MCF 10A (cell line): ENCODE measurements at places on chromosomes 11 and 22. TPM values are rescaled to one million over a fixed set of nuclear protein-coding genes. Genes with fewer than 3 reads are reported as not detected.

The OR6A2 gene
- 0.17 and 0.28 TPM in 2 replicates for total RNA-seq

The OR6M1 gene
- total RNA-seq: not detected in 2 replicates

The C11orf52 gene
- total RNA-seq: 1.3 and 2.0 TPM in 2 replicates

The RASGRP2 gene
- not detected in 2 replicates for total RNA-seq

The C11orf86 gene
- not detected in 2 replicates for total RNA-seq

The C11orf65 gene
- 1.4 and 1.5 TPM in 2 replicates for total RNA-seq

The PDE2A gene
- 1.9 and 3.3 TPM in 2 replicates for total RNA-seq

The MAPK8IP2 gene
- 1.2 and 2.5 TPM in 2 replicates for total RNA-seq

The HOATZ gene
- not detected in 2 replicates for total RNA-seq

The MS4A6E gene
- not detected in 2 replicates for total RNA-seq

GRCh38 chr11:47869544-47870393 lies 21.6 kb upstream of the NUP160 start:
- no peak for DNase-seq

DNA sequence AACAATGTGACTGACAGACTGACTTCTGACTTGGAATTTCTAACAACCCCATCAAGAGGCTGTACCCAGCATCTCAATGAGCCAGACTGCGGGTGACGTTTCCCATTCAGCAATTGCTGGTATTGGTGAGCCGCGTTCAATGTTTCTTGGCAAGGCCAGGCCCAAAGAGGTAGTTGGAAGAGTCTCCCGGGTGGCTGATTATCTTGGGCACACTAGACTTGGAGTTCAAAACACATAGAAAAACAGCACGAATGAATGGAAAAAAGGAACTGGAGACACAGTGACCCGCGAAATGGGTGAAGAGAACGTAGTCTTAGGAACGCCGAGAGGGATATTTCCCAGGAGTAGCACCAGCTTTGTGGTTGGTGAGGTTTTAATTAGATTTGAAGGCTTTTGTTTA lies 115.7 kb downstream of the RPS6KA4 start:
- DNase-seq: no peak

DNA sequence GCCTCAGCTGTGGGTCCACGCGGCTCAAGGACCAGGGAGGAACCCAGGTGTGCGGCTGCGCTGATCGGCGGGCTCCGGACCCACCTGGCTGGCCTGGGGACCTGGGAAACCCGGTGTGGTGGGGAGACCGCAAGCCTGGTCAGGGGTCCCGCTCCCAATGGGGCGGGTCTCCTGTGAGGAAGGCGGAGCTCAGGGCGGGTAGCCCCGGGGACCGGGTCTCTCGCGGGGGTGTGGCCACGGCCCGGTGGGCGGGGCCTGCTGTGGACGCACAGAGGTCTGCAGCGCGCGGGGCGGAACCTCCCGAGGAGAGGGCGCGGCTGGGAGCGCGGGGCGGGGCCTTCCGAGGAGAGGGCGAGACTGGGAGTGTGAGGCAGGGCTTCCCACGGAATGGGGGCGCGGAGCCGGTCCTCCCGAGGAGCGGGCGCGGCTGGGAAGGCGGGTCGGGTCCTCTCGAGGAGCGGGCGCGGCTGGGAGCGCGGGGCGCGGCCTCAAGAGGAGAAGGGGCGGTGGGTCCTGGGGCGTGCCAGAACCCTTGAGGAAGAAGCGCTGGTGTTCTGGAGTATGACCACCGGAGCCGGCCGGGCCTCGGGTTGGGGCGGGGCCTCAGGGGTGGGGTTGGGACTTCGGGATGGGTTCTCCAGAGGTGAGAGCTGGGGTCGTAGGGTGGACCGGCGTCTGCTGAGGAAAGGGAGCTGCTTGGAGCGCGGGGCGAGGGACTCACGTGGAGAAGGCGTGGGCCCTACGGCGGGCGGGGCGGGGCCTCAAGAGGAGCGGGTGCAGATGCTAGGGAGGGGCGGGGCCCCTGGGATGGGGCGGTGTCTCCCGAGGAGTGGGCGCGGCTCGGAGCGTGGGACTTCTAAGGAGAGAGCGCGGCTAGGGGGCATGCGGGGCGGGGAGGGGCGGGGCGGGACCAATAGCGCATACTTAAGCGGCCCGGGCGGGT lies 20.8 kb downstream of the DGCR6L start:
- peak; percentile 74 for DNase-seq

GRCh38 chr22:44354288-44354687 lies 41.5 kb upstream of the SHISAL1 start:
- DNase-seq: no peak

GRCh38 chr22:35761037-35761436 lies 43.4 kb downstream of the APOL5 start:
- DNase-seq: peak; percentile 36

DNA sequence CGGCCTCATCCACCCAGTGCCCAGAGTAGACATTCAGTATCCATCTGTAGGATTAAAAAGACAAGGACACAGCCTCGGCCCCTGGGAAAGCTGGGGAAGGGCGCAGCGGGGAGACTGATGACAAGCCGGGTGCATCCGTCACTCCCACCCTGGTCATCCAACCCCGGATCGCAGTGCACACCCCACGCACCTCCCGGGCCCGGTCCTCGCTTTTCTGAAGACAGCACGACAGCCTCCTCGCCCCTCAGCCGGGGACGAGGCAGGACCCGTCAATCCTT lies 1.1 kb downstream of the FCHSD2 start:
- no peak for DNase-seq

DNA sequence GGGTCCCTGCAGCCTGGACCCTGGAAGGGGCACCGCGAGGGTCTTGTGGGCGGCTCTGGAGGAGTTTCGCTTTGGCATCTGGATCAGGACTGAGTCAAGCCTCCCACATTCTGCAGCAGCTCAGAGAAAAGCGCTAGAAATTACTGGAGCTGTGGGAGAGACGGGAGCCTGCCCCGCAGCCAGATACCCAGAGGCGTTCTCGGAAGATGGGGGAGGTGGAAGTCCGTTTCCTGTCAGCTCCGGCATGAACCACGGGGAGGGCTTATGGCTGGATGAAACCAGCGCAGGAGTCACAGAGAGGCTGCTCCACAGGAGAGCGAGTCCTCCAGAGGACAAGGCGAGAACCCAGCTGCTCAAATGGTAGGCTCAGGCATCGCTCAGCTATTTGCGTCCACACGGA lies 379.3 kb downstream of the OPCML start:
- no peak for DNase-seq

DNA sequence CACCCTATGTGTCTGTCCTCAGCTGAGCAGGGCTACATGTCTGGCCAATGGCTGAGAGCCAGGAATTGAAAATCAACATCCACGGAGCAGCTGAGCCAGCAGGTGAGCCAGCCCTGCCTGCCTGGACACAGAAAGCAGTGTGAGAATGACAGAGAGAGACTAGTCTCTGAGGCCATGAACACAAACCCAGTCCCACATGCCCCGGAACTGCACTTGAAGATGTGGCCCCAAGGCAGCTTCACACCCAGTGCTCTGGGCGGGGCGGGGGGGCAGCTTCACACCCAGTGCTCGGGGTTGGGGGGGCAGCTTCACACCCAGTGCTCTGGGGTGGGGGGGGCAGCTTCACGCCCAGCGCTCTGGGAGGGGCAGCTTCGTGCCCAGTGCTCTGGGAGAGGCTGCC lies 37.6 kb downstream of the TRMU start:
- no peak for DNase-seq

DNA sequence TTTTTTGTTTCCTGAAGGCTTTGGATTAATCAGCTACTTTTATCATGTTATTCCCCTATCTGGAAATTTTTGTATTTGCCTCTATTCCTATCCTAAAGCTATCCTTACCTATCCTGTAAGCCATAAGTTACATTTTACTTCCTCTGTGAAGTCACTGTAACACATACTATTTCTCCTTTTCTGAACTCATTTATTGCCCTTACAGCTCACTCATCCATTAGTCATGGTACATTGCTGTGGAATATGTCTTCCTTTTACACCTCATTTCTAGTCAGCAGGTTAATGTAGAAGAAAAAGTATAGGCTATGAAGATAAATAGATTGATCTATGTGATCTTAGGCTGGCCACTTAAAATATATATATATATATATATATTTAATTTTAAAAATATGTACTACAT lies 28.0 kb downstream of the SWAP70 start:
- DNase-seq: peak; percentile 13

DNA sequence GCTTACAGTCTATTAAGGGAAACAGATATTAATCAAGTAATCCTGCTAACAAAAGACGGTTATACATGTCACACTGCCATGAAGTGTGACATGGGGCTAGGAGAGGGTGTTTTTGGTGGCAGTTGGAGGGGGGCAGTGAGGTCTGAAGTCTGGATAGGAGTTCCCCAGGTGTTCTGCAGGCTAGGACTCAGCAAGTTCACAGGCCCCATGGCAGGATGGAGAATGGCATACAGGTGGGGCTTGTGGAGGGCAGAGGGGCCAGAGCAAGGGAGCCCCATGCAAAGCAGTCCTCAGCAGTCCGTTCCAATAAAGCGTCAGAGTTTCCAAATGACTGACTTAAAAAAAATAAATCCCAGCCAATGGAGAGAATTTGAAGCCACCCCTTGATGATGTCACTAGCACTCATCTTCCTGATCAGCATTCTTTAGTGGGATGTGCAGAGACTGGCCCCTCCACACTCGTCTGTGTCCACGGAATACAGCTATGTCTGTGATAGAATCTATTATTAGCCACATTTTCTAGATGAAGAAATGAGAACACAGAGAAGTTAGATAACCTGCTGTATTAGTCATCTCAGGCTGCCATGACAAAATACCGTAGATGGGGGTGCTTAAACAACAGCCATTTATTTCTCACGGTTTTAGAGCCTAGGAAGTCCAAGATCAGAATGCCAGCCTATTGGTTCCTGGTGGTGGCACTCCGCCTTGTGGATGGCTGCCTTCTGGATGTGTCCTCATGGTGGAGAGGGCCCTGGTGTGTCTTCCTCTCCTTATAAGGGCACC lies 32.6 kb downstream of the PRDM11 start:
- DNase-seq: peak; percentile 33

DNA sequence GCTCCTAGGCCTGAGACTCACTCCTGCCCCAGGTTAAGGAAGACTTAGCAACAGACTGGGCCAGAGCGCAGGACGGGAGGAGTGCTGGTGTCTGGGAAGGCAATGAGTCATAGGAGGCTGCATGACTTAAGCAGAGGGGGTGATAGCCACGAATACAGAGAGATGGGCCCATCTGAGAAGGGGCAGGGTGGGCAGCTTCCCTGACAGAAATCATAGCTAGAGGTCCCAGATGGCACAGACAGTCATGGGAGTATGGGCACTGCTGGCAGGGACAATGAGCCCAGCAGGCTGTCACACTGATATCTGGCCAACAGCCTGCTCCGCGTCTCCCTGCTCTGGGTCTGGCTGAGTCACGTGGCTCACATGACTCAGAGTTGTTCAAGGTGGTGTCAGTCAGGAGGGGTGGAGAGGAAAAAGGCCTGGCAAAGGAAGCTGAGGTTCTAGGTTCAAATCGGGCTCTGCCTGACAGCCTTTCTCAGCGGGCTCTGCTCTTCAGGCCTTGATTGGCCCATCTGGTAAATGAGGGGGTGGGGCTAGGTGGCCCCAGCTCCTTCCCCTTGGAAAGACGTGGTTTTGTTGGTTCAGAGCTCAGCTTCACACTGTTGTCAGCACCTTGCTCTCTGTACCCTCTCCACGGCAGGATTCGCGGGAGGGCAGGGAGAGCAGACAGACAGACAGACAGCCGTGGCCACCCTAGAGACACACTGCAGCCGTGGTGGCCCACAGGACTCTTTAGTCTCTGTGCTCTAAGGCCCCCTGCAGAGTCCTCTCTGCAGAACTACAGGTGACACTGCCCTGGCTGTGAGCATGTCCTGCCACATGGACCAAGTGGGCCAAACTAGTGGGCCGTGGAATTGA lies 47.8 kb downstream of the DBX1 start:
- peak; percentile 95 for DNase-seq

DNA sequence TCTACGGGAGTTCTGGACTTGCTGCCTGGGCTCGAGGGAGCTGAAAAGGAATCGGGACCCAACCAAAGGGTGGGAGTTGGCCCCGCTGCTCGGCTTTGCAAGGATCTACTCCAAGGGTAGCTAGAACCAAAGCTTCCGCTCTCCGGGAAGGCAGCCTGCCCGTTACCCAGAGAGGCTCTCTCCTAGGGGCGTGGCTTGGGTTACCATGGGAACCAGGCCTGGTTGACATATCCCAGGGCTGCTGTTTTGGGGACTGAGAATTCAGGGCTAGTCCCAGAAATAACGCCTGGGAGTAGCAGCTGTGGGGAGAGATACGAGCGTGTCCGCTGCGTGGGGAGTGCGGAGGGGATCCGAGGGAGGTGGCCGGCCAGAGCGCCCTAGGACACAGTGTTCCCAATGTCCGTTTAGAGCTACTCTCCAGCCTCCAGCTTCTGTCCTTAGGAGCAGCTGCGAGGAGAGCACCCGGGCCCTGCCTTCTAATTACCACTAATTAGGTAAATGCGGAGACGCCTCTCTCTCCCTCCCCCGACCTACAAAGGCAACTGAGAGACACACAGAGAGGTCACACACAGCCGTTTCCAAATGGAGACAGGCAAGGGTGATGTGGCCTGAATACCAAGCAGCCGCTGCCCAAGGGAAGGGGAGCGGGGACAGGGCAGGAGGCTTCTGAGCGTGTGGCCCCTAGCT lies 141.6 kb upstream of the CADM1 start:
- no peak for DNase-seq

- peak; percentile 53 for DNase-seq
Observed at GRCh38 chr11:59857439-59858434, 8.6 kb downstream of the TCN1 start.

- peak; percentile 43 for DNase-seq
Observed at GRCh38 chr11:35359321-35360054, 59.9 kb downstream of the SLC1A2 start.

GRCh38 chr11:61554172-61554988 lies 26.5 kb downstream of the SYT7 start:
- DNase-seq: no peak

GRCh38 chr11:66292543-66293332 lies 1.0 kb downstream of the TMEM151A start:
- DNase-seq: no peak

DNA sequence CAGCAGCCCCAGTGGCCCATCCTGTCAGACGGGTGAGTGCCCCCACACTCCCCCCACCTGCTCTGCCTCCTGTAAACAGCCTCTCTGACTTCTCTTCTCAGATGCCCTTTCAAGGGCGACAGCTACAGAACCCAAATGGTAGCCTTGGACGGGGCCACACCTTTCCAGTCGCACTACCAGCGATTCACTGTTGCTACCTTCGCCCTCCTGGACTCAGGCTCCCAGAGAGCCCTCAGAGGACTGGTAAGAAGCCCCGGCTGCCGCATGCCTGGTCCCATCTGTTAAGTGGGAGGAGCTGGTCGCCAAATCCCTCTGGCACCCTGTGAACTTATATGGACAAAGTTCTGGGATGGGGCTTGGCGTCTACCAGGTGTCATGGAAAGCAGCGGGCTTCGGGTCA lies 6.2 kb downstream of the ZP1 start:
- no peak for DNase-seq

GRCh38 chr11:82733444-82734119 lies at the start of gene FAM181B:
TSS of gene FAM181B (minus strand) at chr11:82733864. CDS start at chr11:82733729, 135 bp downstream.
- DNase-seq: no peak

- no peak for DNase-seq
Observed at GRCh38 chr22:48885271-48885918, 942.3 kb downstream of the BRD1 start.

DNA sequence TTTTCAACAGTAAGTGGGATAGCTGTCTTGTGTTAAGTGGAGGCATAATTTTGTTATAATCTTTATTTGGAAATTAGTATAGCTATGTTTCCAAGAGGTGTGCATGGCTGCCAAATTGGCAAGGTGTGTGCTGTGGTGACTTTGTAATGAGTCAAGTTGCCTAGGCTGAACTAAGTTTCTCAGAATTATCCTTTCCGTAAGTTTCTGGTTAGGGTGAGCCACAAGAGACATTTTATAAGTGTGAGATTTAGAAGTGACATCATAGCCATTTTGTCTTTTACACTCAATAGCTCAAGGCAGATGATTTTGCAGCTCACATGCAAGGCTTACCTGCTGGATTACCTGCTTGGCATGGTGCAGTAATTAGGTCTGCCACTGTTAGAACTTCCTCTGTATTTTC lies 90.3 kb downstream of the C11orf87 start:
- DNase-seq: peak; percentile 13
